ENCODE measurements at places on chromosomes 16 and 17. TPM values are rescaled to one million over a fixed set of nuclear protein-coding genes. Genes with fewer than 3 reads are reported as not detected.

TOP3A gene
- total RNA-seq = 75.9 TPM

PLA2G10 gene
- total RNA-seq = not detected

DNA sequence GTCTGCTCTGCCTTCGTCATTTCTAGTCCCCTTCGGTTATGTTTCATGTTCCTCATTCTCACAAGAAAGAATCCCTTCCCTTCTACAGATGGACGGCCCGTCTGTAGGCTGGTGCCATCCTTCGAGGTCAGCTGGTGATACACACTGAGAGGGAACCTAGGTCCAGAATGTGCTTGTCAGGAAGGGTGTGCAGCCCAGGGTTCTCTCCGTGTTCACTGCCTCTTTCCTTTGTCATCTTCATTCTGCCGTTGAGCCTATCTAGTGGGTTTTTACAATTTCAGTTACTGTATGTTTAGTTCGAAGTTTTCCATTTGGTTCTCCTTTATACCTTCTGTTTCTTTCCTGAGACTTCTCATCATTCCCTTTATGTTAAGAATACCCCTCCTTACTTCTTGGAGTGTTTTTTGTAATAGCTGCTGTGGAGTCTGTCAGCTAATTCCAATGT lies 18.9 kb downstream of the KIAA0513 start:
- H3K4me3 ChIP-seq = no peak overlapping the region
- peaks cover 2% of the 10 kb centered on the region for H3K4me1 ChIP-seq
- H3K27me3 ChIP-seq = no peaks in the 10 kb centered on the region
- H3K27ac ChIP-seq = no peak overlapping the region

- no peak overlapping the region for H3K4me3 ChIP-seq
- no peak for DNase-seq
- H3K4me1 ChIP-seq = no peaks in the 10 kb centered on the region
These were observed 346.6 kb upstream of the SALL1 start for GRCh38 chr16:51497541-51498211.

- H3K36me3 ChIP-seq = peaks cover 12% of the 10 kb centered on the region
- H3K4me1 ChIP-seq = peaks cover 59% of the 10 kb centered on the region
- H3K27me3 ChIP-seq = no peaks in the 10 kb centered on the region
These were observed 73.0 kb downstream of the PITPNC1 start for GRCh38 chr17:67449845-67450755.

PITPNM3 gene
- 0.37 TPM for total RNA-seq

DNA sequence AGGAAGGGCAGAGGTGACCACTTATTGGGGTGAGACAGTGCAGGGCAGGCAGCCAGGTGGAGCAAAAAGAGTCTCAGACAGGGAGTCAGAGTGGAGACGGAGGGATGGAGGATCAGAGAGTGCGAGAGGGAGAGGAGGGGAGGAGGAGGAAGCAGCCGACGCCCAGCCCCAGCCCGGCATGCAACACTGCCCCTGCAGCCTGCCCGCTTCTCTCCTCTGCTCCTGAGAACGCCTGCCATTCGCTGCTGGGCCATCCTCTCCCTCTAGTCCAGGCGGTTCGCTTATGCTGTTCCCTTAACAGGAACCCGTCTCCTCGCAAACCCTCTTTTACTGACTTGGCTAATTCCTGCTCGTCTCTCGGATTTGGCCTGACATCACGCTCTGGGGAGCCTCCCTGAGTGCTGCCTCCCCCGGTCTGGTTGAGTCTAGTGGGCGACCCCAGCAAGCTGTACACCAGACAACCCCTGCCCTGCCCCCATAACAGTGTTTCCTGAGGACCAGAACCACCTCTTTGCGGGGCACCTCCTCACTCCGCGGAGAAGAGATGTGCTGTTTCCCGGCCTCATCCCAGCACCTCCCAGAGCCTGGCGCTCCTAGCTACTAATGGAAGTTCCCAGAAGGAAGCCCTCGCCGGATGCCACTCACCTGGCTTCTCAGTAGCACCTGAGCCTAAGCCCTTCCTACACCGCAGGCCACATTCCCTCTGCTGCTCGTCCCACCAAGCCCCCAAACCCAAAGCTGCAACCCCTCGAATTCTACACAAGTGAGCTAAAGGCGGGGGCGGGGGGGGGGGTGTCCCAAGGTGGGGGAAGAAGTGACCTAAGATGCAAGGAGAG lies 61.2 kb upstream of the CCL1 start:
- H3K27me3 ChIP-seq = peaks cover 68% of the 10 kb centered on the region
- H3K36me3 ChIP-seq = no peaks in the 10 kb centered on the region
- no peak overlapping the region for H3K4me3 ChIP-seq
- H3K27ac ChIP-seq = no peak overlapping the region
- no peak for DNase-seq
- peaks cover 2% of the 10 kb centered on the region for H3K4me1 ChIP-seq

UNC13D gene
- total RNA-seq = 218 TPM

MAP2K6 gene
- total RNA-seq = 6.3 TPM

PHOSPHO1 gene
- total RNA-seq = not detected

DNA sequence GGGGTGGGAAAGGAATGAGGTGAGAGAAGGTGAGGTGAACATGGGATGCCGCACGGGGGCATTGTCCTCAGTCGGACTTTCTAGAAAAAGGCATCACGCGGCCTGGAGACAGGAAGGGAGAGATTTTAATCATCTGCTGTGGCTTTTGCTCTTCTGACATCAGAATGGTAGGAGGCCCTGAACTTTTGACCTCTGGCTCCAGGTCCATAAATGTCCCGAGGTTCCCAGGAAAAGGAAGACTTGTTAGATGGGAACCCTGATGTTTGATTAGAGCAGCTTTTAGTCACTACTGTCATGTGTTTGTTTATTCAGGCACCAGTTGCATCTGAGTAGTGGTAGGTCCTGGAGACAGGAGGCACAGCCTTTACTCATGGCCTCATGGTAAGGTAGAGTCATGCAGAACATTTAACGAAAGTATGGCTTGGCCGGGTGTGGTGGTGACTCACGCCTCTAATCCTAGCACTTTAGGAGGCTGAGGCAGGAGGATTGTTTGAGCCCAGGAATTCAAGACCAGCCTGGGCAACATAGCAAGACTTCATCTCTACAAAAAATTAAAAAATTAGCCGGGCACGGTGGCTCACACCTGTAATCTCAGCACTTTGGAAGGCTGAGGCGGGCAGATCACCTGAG lies 203.1 kb downstream of the MSI2 start:
- H3K27me3 ChIP-seq = no peaks in the 10 kb centered on the region
- peaks cover 88% of the 10 kb centered on the region for H3K4me1 ChIP-seq
- peaks cover 18% of the 10 kb centered on the region for H3K36me3 ChIP-seq
- DNase-seq = peak; percentile 73
- H3K27ac ChIP-seq = peak overlapping the region; percentile 87

ESRP2 gene
- not detected for total RNA-seq

GRCh38 chr17:28086519-28086918 lies 44.0 kb downstream of the NLK start:
- H3K36me3 ChIP-seq = peaks cover 6% of the 10 kb centered on the region
- H3K27me3 ChIP-seq = no peaks in the 10 kb centered on the region
- DNase-seq = no peak
- H3K4me1 ChIP-seq = no peaks in the 10 kb centered on the region

GRCh38 chr16:85202051-85202601 lies 89.9 kb upstream of the CIBAR2 start:
- no peak overlapping the region for H3K4me3 ChIP-seq
- H3K36me3 ChIP-seq = no peaks in the 10 kb centered on the region
- H3K27me3 ChIP-seq = no peaks in the 10 kb centered on the region
- no peaks in the 10 kb centered on the region for H3K4me1 ChIP-seq
- no peak overlapping the region for H3K27ac ChIP-seq

NOTUM gene
- not detected for total RNA-seq

DNA sequence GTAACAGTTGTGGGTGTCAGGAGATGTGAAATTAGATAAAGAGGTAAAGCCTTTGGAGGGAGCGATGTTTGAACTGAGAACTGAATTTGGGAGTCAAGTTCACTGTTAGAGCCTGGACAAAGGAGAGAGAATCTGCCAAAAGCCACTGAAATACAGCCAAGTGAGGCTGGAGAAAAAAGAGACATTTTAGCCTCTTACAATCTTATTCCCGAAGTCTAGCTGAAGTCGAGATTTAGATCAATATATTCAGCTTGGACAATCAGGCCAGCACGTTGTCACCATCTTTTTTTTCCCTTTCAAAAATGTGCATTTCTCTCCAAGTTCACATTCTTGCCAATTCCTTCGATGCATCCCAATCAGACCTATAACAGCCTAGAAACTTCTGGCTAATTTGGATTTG lies 312.2 kb downstream of the RBFOX1 start:
- no peaks in the 10 kb centered on the region for H3K4me1 ChIP-seq
- DNase-seq = no peak
- no peak overlapping the region for H3K27ac ChIP-seq
- H3K4me3 ChIP-seq = no peak overlapping the region
- H3K36me3 ChIP-seq = no peaks in the 10 kb centered on the region

GRCh38 chr16:62586128-62586862 lies 550.1 kb upstream of the CDH8 start:
- no peaks in the 10 kb centered on the region for H3K4me1 ChIP-seq
- DNase-seq = no peak
- H3K36me3 ChIP-seq = no peaks in the 10 kb centered on the region
- no peak overlapping the region for H3K4me3 ChIP-seq
- no peak overlapping the region for H3K27ac ChIP-seq

GRCh38 chr16:49282690-49283375 lies 1.2 kb upstream of the CBLN1 start:
- H3K4me1 ChIP-seq = peaks cover 8% of the 10 kb centered on the region
- DNase-seq = no peak
- H3K27me3 ChIP-seq = peaks cover 67% of the 10 kb centered on the region
- peak overlapping the region; percentile 54 for H3K27ac ChIP-seq

KIF2B gene
- not detected for total RNA-seq

DNA sequence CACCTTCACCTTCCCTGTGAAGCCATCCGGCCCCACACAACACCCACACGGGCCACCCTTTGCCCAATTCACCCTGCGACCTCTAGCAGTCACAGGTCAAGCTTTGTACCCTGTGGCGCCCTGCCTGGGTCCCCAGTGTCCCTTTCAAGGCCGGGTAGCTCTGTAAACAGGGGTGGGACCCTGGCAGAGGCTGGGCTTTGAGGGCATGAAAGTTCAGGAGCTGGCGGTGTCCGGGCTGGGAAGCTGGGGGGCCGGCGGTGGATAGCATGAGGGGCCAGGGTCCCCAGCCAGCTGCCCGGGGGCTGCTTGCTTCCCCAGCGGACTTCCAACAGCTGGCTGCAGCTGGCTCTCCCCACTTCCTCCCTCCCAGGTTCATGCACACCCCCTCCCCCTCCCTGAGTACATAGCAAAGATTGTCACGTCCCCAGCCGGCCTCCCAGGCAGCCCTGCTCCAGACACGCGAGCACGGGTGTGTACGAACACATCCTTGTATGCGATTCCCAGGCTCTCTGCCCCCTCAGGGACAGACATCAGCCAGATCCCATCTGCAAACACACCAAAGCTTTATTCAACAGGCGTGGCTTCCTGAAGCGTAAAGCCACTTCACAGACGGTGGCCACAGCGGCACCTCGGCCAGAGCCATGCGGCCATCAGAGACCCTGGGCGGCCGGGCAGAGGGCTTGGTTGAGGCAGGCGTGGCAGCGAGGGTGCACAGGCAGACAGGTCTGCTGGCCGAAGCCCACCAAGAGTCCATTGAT lies 8.2 kb downstream of the NTHL1 start:
- H3K4me3 ChIP-seq = no peak overlapping the region
- H3K4me1 ChIP-seq = no peaks in the 10 kb centered on the region
- no peak for DNase-seq
- H3K36me3 ChIP-seq = no peaks in the 10 kb centered on the region
- no peaks in the 10 kb centered on the region for H3K27me3 ChIP-seq

DNA sequence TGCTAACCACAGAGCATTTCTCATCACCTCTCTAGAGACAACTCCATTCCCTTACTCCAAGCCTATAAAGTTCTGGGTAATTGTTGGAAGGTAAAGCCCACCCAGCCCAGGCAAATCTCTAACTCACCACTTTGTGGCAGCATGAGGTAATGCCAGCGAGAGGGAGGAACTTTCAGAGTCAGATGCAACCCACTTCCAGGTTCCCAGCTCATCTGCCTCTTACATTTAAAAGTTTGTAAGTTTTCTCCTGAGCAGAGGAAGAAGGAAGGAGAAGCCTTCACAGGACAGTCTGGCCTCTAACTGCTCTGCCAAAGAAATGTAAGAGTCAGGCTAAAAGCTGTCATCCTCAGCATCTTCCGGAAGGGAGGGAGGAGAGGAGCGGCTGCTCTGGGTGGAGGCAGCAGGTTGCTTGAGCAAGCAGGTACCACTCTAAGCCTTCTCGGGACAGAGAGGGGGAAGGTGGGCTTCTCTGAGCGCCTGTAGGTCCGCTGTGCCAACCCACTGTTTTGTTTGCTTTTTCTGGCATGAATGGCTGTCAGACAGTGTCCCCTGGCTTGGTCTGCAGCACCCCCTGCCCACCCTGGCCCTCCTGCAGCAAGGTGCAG lies 1.0 kb downstream of the ZNF319 start:
- peaks cover 66% of the 10 kb centered on the region for H3K4me1 ChIP-seq
- peaks cover 26% of the 10 kb centered on the region for H3K36me3 ChIP-seq
- DNase-seq = peak; percentile 67
- no peaks in the 10 kb centered on the region for H3K27me3 ChIP-seq
- H3K27ac ChIP-seq = peak overlapping the region; percentile 95

CAVIN1 gene
- 1.3 TPM for total RNA-seq

DNA sequence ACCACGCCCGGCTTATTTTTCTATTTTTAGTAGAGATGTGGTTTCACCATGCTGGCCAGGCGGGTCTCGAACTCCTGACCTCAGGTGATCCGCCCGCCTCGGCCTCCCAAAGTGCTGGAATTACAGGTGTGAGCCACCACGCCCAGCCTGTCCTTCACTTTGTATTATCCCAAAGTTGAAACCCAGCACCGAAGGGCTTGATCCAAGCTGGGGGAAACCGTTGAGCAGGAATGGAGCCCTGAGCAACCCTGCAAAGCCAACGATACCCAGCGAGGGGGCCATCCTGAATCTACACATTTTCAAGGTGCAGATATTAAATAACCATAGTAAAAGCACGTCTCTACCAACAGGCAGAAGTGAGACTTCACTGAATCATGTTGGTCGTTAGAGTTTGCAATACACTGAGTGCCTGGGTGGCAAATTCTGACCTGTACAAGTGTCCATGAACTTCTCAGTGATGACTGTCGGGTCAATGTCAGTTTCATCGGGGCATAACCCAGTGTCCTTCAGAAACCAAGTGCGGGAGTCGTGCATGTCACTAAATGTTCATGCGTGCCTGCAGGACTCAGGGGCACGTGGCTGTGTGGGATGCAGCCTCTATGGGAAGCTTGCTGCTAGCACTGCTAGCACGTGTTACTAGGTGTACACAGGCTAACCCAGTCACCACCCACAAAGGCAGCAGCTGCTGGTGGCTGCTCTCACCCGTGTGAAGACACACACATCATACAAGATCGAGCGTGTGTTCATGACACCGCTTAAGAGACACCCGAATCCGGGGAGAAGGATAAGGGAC lies 10.5 kb upstream of the RBFOX3 start:
- DNase-seq = no peak
- no peaks in the 10 kb centered on the region for H3K36me3 ChIP-seq
- no peak overlapping the region for H3K4me3 ChIP-seq
- no peak overlapping the region for H3K27ac ChIP-seq
- H3K27me3 ChIP-seq = no peaks in the 10 kb centered on the region

ACSF3 gene
- total RNA-seq = 43.6 TPM

GRCh38 chr17:8469964-8470363 lies 34.3 kb downstream of the NDEL1 start:
- no peak overlapping the region for H3K27ac ChIP-seq
- DNase-seq = no peak
- H3K4me1 ChIP-seq = no peaks in the 10 kb centered on the region
- no peak overlapping the region for H3K4me3 ChIP-seq
- H3K36me3 ChIP-seq = peaks cover 26% of the 10 kb centered on the region

All from activated CD8-positive, alpha-beta memory T cell treated with anti-CD3 and anti-CD28 coated beads, Interleukin-2, amount 10 ng/mL, durations not matched to agents 7 days and 5 days (primary cell).